GM12878 (cell line): ENCODE measurements at places on chromosomes 16 and 17. TPM values are rescaled to one million over a fixed set of nuclear protein-coding genes. Genes with fewer than 3 reads are reported as not detected.

The PPP1R27 gene
- polyA plus RNA-seq = 0.36 and 1.6 TPM in 2 replicates

The SNAI3 gene
- 6.2 and 6.4 TPM in 2 replicates for polyA plus RNA-seq

The WFDC1 gene
- polyA plus RNA-seq = not detected in 2 replicates

The SPATA22 gene
- not detected in 2 replicates for polyA plus RNA-seq

The ASIC2 gene
- not detected in 2 replicates for polyA plus RNA-seq

The PLA2G10 gene
- not detected in 2 replicates for polyA plus RNA-seq
